Fibroblast of skin of right quadriceps (primary cell): ENCODE measurements at places on chromosomes 1 and 21.

DNA sequence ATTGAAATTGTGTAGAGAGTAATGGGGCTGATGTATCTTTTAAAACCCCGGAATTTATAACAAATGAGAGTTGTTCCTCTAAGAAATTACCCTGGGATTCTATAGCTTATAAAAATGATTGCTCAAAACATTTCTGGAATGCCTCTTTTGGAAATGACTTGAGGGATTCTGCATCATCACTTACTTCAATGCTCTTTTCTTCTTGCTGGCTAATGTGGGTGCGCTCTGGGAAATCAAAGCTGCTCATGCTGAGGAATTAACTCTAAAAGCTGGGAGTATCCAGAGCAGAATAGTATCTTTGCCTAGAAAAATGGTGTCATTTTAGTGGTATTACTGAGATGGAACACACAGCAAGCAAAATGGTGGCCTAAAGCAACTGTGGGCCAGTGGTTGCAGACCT, 23.0 kb upstream of the TBX15 start:
- peak; percentile 61 for DNase-seq

GRCh38 chr1:234902774-234903547, 225.7 kb downstream of the TOMM20 start:
- DNase-seq, result no peak

DNA sequence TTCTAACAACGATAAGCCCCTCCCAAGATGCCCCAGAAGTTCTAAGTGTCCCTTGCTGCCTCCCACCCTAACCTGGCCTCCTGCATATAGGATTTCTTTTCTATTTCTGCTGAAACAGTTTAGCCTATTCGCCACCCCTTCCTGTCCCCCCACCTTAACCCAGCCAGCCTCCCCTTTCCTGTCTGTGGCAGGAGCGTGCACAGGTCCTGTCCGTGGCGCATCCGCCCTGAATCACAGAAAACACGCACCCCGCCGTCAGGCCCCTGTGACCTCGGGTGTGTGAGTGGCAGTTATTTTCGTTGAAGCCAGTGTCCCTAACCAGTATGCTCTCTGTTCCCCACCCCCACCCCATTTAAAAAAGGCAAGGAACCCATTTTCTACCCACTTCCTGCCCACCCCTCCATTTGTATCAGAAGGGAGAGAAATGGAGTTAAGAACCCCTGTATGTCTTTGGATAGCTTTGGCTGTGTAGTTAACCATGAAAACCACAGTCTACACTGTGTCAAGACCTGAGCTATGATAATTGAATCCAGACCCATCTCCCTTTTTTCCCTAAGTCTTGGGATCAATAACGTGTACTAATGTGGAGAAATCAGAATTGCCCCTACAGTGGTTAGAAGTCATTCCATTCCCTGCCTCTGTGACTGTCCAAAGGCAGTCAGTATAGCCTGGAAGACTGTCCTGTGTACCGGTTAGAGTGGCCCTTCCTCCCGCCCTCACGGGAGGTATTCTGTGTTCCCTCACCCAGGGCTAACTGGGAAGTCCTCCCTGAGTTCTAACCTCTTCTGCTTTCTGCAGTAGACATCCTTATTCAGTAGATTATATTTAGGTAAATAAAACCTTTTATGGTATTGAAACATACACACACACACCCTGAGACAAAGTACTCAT, 1.8 kb downstream of the PLEKHO1 start:
- DNase-seq, result no peak

GRCh38 chr1:3940081-3940753, 40.1 kb upstream of the C1orf174 start:
- DNase-seq, result no peak

- peak; percentile 46 for DNase-seq
Observed at GRCh38 chr1:45512641-45513054, 9.0 kb downstream of the PRDX1 start.

- DNase-seq, result no peak
Observed at GRCh38 chr1:32338637-32339145, 2.7 kb upstream of the MARCKSL1 start.

DNA sequence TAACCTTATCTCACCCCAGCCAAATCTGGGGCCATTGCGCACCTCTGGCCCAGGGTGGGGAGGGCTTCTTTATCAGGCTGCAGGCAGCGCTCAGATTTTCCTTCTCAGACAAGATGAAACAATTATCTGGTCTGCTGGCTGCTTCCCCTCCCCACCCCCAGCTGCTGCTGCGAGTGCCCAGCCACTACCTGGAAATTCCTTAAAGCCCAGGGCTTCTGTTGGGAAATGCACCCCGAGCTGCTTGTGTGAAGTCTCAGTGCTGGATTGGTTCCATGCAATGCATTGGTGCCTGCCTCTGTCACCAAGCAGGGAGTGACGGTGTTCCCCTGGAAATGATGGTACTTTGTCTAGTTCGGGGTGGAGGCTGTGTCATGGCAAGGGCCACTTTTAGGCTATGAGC, 18.5 kb upstream of the ACTL8 start:
- DNase-seq, result no peak

DNA sequence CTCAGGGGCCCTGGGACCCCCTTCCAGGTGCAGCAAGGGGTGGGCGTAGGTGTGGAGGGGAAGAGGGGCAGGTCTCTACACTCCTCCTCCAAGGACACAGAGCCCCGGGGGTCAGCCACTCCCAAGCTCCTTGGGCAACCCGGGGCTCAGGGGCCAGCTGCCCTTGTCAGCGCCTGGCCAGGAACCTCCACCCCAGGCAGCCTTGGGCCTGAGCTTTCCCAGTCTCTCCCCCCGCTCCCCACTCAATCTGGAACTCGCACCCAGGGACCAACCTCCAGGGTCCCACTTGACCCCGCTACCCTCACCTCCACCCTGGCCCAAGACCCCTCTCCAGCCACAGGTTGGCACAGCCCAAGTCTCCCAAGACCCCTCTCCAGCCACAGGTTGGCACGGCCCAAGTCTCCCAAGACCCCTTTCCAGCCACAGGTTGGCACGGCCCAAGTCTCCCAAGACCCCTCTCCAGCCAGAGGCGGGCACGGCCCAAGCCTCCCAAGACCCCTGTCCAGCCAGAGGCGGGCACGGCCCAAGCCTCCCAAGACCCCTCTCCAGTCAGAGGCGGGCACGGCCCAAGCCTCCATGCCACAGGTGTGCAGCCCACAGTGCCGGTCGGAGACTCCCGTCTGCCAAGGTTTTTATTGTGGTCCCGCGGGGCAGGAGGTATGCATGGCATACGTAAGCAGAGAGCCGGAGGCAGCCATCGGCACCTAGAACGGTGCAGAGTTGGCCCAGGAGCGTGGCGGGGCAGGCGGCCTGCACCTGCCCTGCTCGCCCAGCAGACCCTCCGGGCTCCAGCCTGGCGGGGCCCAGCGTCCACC, 3.0 kb downstream of the TNFRSF4 start:
- no peak for DNase-seq

- no peak for DNase-seq
Observed at GRCh38 chr1:79587229-79587628, 580.7 kb upstream of the ADGRL4 start.

DNA sequence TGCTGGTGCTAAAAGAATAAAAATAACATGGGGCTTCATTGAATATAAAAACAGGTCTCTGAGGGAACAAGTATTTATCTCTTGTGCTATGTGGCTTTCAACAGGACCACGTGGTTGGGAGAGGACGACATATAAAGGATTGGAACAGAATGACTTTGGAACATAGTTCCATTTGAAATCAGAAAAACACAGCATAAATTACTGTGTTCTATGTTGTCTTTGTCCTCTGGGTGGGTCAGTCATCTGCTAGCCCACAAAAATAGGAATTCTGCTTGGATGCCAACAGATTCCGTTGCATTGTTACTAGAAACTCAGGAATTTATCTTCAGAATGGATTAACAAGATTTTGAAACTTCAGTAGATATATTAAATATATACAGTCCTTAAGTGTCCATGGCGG, 5.9 kb downstream of the CEP85 start:
- no peak for DNase-seq

DNA sequence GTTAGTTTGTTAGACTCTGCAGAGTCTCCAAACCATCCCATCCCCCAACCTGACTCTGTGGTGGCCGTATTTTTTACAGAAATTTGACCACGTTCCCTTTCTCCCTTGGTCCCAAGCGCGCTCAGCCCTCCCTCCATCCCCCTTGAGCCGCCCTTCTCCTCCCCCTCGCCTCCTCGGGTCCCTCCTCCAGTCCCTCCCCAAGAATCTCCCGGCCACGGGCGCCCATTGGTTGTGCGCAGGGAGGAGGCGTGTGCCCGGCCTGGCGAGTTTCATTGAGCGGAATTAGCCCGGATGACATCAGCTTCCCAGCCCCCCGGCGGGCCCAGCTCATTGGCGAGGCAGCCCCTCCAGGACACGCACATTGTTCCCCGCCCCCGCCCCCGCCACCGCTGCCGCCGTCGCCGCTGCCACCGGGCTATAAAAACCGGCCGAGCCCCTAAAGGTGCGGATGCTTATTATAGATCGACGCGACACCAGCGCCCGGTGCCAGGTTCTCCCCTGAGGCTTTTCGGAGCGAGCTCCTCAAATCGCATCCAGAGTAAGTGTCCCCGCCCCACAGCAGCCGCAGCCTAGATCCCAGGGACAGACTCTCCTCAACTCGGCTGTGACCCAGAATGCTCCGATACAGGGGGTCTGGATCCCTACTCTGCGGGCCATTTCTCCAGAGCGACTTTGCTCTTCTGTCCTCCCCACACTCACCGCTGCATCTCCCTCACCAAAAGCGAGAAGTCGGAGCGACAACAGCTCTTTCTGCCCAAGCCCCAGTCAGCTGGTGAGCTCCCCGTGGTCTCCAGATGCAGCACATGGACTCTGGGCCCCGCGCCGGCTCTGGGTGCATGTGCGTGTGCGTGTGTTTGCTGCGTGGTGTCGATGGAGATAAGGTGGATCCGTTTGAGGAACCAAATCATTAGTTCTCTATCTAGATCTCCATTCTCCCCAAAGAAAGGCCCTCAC, at the start of gene OLIG2:
TSS of gene OLIG2 (plus strand) at position 447 of the 954 bp plus-strand sequence. CDS start 928 bp downstream, outside the sequence.
- DNase-seq, result peak; percentile 47

- no peak for DNase-seq
Observed at GRCh38 chr1:115867216-115867615, 26.3 kb upstream of the NHLH2 start.

DNA sequence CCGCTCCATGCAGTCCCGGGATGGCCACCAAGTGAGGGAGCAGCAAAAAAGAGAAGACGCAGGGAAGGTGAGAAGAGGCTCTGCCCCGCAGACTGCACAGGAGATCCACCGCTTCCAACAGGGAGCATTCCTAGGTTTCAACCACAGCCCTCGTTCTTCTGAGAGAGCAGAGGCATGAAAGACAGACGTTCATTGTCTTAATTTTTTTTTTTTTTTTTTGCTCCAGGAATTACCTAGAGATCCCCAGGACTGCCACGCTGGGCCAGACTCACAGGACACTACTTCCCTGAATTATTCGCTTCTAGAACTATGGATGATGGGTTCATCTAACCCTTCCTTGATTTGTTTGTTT, 33.2 kb upstream of the VASH2 start:
- DNase-seq, result no peak

DNA sequence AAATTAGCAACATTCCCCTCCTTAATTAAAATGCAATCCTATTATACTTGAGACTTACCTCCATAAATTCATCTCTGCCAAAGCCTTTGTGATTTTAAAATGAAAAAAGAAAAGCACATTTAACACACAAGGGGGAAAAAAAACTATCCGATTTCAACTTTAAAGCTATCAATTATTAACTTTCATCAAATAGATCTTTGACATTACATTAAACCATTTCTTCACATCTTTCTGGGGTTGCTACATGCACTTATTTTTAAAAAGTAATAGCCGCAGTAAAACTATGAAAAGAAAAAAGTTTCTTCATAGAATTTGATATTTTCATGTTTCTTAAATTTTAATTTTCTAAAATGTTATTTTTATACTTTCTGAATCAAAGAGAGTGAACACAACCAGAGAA, 71.0 kb downstream of the EVI5 start:
- no peak for DNase-seq

DNA sequence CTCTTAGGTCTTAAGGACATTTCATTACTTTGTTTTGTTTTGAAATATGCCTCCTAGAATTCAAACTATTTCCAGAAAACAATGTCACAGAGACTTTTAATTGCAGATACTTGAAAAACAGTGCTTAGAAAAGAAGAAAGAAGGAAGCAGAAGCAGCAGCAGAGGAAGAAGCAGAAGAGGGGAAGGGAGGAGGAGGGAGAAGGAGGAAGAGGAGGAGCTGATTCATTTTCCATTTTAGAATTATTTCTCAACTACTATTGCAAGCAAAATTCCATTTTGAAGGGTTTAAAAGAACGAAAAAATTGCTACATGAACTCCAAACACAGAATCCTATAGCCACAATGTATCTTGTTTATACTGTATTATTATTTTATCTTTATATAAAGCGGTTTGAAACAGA, 13.9 kb downstream of the RC3H1 start:
- no peak for DNase-seq

DNA sequence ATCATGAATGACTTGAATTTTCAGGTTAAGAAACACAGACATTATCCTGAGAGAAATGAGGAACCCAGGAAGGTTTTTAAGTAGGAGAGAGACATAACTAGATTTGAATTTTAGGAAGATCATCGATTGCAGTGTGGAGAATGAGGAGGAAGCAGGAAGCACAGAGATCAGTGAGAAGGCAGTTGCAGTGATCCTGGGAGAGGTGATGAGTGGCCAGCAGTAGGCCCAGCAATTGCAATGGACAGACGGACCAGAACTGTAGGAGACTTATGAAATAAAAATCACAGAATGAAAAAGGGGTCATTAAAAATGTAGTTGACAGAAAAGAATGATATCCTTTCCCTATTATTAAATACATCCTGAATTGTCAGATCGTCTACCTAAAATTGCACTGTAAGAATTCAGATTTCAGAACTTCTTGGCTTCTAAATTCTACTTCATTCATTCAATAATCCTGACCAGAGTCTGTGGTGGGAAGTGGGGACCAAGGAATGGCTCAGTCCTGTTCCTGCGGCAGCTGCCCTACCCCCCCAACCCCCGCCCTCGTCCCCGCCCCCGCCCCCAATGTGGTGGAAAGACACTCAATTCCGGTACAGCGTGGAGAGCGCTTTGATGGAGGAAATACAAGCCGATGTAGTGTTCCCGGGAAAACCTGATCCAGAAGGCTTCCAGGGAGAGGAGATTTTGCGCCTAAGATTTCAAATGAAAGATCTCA, 35.1 kb downstream of the SLC2A1 start:
- no peak for DNase-seq

- no peak for DNase-seq
Observed at GRCh38 chr21:35234725-35235124, 185.6 kb upstream of the RUNX1 start.

GRCh38 chr21:33991133-33991532, 75.5 kb upstream of the ATP5PO start:
- DNase-seq, result no peak

DNA sequence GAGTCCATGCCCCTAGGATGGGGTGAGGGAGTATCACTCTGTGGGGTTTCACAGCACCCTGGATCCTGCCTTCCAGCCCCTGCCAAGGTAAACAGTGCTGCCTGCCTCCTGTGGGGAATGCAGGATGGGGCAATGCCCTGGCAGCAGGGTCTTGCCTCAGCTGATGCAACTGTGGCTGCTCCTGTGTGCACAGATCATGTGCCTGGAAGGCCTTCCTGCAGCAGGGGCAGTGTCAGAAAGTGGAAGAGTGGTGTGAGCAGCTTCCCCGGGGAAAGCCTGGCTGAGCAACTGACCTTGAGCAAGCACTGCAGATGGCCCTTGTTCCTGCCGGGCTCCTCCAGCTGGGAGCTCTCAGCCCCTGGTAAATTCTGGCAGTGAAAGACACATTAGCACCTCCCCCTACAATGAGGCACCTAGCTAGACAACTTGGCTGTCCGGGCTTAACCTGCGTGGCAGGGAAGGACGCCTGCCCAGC, 9.9 kb downstream of the TOR3A start:
- peak; percentile 42 for DNase-seq

GRCh38 chr1:111227434-111227833, at the start of gene CHI3L2:
Gene CHI3L2 (plus strand): TSS chr1:111227713. CDS start chr1:111227730, 17 bp downstream.
- DNase-seq, result no peak
